ENCODE measurements at places on chromosomes 6 and 20.
A peak's percentile ranks its signal among the peaks of the same experiment; 100 is the strongest.

DNA sequence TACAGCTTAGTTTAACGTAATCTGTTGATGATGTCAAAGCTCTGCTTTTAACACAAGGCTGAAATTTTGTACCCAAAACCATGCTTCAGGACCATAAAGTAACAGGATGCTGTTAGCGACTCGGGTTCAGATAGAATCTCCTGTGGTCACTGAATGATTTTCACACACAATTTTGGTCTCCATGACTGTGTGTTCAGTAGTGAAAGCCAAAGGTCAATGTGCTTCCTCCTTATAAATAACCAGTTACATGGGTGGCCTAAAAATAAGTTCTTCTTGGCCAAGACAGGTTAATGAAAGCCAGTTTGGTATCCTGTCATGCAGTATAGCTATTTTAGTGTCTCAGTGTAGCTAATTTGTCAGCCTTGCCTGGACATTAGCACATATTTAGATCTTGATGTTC, 19.1 kb upstream of the LOC128125822 start:
- H3K4me3 ChIP-seq: no peak overlapping the region
- no peaks in the 10 kb centered on the region for H3K4me1 ChIP-seq
- no peaks in the 10 kb centered on the region for H3K27me3 ChIP-seq
- H3K36me3 ChIP-seq: no peaks in the 10 kb centered on the region

DNA sequence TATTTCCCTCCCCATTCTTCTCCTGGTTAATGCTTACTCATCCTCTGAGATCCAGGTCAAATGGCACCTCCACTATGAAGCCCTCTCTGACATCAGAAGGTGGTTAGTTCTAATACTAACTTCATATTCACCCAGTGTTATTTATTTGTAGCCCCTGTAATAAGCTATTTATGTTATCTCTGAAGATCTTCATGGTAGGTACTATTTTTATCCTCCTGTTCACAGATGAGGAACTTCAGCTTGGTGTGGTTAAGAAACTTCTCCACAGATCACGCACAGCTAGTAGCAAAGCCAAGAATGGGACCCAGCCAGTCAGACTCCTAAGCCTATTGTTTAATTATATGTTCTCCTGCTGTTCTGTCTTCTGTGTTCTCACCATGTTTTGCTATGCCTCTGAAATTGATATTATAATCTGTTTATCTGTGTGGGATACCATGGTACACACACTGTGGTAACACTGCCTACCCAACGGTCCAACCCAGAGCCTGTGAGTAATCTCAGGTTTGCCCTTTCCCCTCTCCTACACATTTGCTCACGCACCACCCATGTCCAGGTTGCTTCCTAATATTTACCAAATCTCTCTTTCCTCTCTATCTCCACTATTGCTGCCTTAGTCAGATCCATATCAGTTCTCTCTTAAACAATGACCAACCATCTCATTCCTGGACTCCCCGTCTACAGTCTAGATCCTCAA, 98.4 kb downstream of the IPCEF1 start:
- H3K4me1 ChIP-seq: peaks cover 40% of the 10 kb centered on the region
- no peak overlapping the region for H3K4me3 ChIP-seq
- DNase-seq: peak; percentile 90
- no peaks in the 10 kb centered on the region for H3K36me3 ChIP-seq
- H3K27ac ChIP-seq: no peak overlapping the region
- no peaks in the 10 kb centered on the region for H3K27me3 ChIP-seq

DNA sequence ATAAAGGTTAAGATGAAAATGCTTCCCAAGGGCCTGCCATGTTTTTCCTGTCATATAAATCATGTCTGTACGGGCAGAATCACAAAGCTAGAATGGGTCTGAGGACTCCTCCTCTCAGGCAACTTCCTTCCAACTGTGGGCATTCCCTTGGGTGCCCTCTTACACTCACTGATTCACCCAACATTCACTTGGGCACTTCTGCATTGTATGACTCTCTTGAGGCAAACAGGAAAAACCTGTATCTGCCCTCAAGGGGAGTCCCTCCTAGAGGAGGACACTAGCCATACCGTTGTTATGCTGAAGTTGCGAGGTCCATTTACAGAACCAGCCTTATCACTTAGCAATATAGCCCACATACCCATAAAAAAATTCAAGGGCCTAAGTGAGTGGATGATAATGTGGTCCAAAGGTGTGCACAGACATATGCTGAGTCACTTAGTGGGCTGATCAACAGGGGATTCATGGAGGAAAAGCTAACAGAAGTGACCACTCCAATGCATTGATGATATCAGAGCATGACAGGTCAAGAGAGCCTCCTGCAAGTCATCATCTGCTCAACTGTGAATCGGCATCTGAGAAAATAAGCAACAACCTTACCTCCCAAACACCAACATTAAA, 131.1 kb downstream of the ATXN1 start:
- H3K36me3 ChIP-seq: no peaks in the 10 kb centered on the region
- DNase-seq: no peak

GRCh38 chr6:161274488-161274858, 612 bp upstream of the AGPAT4 start:
- DNase-seq: no peak
- H3K4me3 ChIP-seq: peak overlapping the region; percentile 90
- H3K27ac ChIP-seq: peak overlapping the region; percentile 88
- H3K27me3 ChIP-seq: no peaks in the 10 kb centered on the region

DNA sequence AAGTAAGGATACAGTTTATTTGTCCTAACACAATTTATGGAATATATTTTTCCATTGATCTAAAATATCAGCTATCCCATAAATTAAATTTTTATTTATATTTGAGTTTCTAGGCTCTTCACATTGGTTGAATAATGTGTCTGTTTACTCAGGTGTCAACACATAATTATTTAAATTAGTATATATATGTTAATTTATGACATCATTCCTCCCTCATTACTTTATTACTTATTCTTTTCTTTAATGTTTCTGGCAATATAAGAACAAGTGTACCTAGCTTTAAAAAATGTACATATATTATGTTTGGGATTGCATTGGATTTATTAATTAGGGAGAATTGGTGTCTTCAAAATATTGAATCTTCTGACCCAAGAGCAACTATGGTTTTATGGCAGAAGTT, 31.2 kb upstream of the TCF21 start:
- DNase-seq: no peak
- peaks cover 14% of the 10 kb centered on the region for H3K27me3 ChIP-seq
- H3K4me3 ChIP-seq: no peak overlapping the region
- no peak overlapping the region for H3K27ac ChIP-seq

DNA sequence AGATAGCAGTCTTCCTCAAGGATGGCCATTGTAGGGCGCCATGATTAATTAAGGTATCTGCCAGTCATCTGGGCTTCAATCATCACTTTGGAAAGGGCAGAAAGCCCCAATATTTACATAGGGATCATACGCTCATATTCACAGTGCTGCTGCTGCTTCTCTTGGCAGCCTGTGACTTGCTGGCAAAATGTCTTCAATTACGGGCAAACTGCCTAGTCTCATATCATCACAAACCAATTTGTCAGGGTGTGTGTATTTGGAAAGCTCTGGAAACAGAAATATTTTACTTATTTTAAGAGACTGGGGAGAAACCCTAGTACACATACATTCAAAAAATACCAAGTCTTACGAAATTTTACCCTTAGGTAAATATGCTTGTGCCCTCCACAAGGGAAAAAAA, 77.6 kb downstream of the SAMD5 start:
- DNase-seq: no peak
- no peak overlapping the region for H3K27ac ChIP-seq
- H3K27me3 ChIP-seq: no peaks in the 10 kb centered on the region
- no peaks in the 10 kb centered on the region for H3K4me1 ChIP-seq
- H3K4me3 ChIP-seq: no peak overlapping the region

DNA sequence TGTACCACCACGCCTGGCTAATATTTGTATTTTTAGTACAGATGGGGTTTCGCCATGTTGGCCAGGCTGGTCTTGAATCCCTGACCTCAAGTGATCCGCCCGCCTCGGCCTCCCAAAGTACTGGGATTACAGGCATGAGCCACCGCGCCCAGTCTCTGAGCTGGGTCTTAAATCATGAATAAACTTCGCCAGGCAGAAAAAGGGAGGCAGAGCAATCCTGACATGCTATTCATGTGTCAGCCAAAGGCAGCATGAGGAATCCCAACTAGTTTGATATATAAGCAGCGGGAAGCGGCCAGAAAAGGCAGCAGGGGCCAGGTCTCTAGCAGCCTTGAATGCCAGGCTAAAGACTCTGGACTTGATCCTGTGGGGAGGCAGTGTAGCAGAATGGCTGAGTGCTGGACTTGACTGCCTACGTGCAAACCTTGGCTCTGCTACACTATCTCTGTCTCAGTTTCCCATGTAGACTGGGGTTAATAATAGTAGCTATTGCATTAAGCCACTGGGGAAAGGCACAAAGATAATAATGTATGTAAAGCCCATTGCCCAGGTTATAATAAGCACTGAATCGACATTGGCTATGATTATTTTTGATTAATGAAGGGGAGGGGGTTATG, 1.8 kb downstream of the PROCR start:
- H3K4me1 ChIP-seq: peaks cover 4% of the 10 kb centered on the region
- no peak overlapping the region for H3K4me3 ChIP-seq
- no peak overlapping the region for H3K27ac ChIP-seq
- H3K36me3 ChIP-seq: no peaks in the 10 kb centered on the region

GRCh38 chr6:164130151-164130550, 715.6 kb downstream of the QKI start:
- no peaks in the 10 kb centered on the region for H3K36me3 ChIP-seq
- H3K27ac ChIP-seq: no peak overlapping the region
- H3K27me3 ChIP-seq: no peaks in the 10 kb centered on the region
- no peaks in the 10 kb centered on the region for H3K4me1 ChIP-seq

DNA sequence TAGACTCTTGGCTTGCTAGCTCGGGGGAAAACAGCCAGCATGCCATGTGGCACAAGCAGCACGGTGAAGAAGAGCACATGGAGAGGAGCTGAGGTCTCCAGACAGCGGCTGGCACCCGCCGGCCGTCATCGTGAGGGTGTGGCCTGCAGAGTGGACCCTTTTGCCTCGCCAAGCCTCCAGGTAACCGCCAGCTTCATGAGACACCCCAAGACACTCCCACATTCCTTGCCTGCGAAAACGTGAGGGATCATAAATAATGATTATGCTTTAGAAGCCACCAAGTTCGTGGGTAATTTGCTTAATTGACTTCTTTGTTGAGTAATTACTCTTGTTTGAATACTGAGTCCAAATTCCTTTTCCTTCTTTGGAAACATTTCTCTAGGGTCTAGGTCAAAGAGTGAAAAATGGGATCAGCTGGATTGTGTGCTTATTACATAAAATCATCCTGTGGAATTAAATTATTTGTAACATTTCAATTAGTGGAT, 23.2 kb downstream of the FAM50B start:
- H3K27me3 ChIP-seq: no peaks in the 10 kb centered on the region
- no peak overlapping the region for H3K4me3 ChIP-seq
- H3K27ac ChIP-seq: no peak overlapping the region
- no peak for DNase-seq
- no peaks in the 10 kb centered on the region for H3K36me3 ChIP-seq
- H3K4me1 ChIP-seq: no peaks in the 10 kb centered on the region

DNA sequence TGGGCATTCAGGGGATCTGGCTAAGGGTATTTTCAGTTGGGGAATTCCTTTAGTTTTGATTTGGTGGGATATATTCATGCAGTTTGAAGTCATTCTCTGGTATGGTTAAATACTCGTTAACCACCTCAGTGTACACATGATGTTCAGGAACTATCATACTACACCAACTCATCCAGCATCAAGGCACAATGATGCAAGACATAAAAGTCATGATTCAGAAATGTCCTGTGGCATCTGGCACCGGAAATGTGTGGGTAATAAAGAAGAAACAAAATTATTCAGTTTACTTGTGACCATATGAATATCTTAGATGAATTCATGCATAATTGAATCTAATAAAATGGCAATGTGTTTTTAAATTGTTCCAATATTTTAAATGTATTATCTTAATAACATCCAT, 129.0 kb upstream of the BMP5 start:
- no peaks in the 10 kb centered on the region for H3K27me3 ChIP-seq
- DNase-seq: no peak
- H3K4me3 ChIP-seq: no peak overlapping the region
- no peaks in the 10 kb centered on the region for H3K36me3 ChIP-seq
- peaks cover 17% of the 10 kb centered on the region for H3K4me1 ChIP-seq

DNA sequence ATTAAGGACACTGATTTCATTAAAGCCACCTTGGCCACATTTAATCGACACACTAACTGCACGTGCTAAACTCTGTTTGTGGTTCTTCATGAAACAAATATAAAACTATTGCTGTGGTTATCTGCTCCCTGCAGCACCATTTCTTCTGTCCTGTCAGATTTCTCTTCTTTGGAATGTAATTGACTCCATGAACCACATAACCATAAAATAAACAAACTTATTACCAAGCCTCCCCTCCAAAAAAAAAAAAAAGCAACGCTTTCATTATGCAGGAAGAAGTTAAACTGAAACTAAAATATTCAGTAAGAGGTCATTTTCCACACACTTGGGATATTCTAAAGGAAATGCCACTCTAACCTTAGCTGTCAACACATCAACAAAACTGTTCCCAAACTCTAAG, 319.1 kb upstream of the NT5E start:
- no peak overlapping the region for H3K4me3 ChIP-seq
- no peak for DNase-seq
- H3K36me3 ChIP-seq: no peaks in the 10 kb centered on the region
- no peaks in the 10 kb centered on the region for H3K4me1 ChIP-seq
- H3K27ac ChIP-seq: no peak overlapping the region

DNA sequence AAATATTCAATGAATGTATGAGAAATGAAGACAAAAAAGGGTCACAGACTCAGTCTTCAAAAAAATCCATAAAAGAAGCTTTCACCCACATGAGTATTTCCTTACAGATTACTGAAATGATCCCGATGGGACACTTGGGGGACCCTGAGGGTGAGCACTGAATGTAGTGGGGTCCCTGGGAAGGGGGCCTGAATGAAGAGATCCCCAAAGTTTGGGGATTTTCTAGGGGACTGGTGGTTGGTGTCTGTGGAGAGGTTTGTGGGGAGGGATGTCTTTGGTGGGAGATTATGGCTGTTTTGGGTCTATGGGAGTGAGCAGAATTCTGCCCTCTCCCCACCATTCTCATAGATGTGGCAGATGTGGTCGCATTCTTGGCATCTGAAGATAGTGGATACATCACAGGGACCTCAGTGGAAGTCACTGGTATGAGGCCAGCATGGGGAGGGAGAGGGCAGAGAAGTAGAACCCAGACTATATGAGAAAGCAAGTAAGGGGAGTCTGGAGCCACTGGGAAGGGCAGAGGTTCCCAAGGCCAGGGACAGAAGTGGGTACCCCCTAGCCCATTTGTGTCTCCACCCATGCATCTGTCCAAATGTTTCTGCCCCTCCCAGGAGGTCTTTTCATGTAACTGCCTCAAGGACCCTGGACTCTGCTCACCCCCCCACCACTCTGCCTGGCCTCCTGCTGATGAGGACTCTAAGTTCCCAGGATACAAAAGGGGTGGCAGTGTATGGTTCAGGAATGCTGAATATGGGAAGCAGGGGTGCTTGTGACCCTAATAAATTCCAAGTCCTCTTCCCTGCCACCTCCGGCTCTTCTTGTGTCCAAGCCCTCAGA, 1.8 kb downstream of the HSD17B8 start:
- no peak overlapping the region for H3K4me3 ChIP-seq
- DNase-seq: no peak
- no peaks in the 10 kb centered on the region for H3K27me3 ChIP-seq
- peaks cover 5% of the 10 kb centered on the region for H3K4me1 ChIP-seq
- H3K27ac ChIP-seq: no peak overlapping the region

GRCh38 chr6:48318670-48319069, 207.7 kb upstream of the PTCHD4 start:
- H3K27me3 ChIP-seq: no peaks in the 10 kb centered on the region
- H3K4me3 ChIP-seq: no peak overlapping the region
- H3K36me3 ChIP-seq: no peaks in the 10 kb centered on the region
- no peak for DNase-seq
- H3K27ac ChIP-seq: no peak overlapping the region

GRCh38 chr6:143696664-143697000, 18.9 kb downstream of the PHACTR2 start:
- no peak overlapping the region for H3K4me3 ChIP-seq
- H3K4me1 ChIP-seq: peaks cover 11% of the 10 kb centered on the region
- no peak overlapping the region for H3K27ac ChIP-seq
- peaks cover 2% of the 10 kb centered on the region for H3K36me3 ChIP-seq

All from common myeloid progenitor, CD34-positive (primary cell).